Activated naive CD4-positive, alpha-beta T cell (primary cell): ENCODE measurements at places on chromosomes 12 and 14.

- DNase-seq = no peak
Measured at GRCh38 chr14:80100681-80101080, 110.6 kb downstream of the DIO2 start.

GRCh38 chr12:86729739-86730138 is 473.5 kb upstream of the MGAT4C start:
- no peak for DNase-seq

DNA sequence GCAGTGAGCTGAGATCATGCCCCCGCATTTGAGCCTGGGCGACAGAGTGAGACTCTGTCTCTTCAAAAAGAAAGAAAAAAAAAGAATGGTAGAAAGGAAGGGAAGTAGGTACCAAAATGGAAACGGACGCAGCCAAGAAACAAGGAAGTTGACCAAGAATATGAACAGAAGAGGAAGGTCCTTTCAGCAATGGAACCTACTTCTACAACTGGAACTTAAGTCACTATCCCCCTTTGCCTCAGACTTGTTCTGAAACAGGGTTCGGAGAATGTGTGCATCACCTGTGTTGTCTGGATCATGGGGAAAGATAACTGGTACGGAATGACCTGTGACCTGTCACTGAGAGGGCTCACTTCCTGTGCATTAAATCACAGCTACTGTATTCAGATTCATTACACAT is 43.9 kb upstream of the RNASE1 start:
- no peak for DNase-seq

GRCh38 chr12:111406474-111407376 is 1.0 kb downstream of the SH2B3 start:
- no peak for DNase-seq

DNA sequence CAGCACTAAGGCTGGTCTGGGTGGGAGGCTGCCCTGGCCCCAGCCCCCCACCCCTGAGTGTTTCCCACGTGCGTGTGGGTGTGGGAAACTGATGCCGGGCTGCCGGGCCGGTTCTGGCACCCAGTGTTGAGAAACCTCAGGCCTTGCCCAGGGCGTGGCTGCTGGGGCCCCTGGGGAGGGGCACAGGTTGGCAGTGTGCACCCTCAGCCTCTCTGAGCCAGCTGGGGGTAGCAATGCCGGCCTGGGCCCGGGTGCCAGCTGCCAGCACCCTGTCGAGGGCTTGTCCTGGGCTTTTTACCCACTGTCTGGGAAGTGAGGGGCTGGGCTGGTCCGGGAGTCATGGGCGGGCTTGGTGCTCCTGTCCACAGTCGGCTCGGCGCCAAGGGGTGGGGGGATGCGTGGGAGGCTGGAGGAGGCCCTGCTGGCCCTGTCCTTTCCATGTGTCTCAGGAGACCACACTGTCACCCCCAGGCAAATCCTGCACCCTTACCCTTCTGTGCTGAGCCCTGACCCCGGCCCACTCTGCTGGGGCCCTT is 15.7 kb downstream of the ASPG start:
- DNase-seq = no peak
